ENCODE measurements at places on chromosomes 2 and 18.

DNA sequence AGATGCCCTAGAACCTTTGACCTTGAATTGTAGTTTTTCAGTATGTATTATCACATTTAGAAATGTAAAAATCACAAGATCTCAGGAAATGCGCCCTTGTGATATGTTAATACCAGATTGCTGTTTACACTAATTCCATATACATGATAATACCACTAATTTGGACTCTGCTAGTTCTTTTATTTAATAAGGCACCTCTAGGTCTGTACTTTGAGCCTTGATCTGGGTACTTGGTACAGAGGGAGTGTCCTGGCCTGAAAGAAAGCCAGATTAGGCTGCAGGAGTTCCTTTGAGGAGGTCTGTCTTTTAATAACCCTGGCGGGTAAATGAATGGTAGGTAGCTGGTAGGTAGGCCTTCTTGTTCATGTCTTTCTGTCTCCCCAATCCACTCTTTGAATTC is 26.3 kb downstream of the PLEKHA3 start:
- no peak for DNase-seq

GRCh38 chr18:30280861-30281470 is 761.6 kb downstream of the DSC3 start:
- peak; percentile 60 for DNase-seq

DNA sequence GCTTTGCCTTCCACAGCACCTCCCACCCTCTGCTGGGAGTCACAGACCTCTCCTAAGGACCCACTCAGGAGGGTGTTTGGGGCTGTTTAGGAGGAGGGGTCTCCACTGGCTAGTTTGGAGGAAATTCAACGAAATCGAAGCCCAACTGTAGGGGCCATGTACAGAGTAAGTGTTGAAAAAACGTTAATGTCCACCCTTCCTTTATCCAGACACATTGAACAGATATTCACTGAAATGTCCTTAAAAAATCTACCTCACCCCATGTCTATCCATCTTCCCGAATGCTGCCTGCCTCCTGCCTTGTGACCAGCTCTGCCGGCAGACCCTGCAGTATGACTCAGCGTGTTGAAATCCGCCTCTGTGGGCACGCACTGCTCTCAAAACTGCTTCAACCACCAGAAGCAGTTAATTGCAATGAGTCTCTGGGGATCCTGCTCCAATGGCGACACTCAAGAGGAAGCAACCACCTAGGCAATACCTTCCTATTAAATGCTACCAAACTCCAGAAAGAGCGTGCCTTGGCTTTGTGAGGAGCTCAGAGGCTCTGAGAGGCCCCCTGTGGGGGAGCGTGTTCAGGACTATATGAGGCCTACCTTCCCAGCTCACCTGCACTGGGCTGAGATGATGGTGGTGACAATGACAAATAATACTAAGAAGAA is 61.4 kb upstream of the RTN4 start:
- peak; percentile 95 for DNase-seq

GRCh38 chr18:10523544-10523943 is 2.3 kb upstream of the NAPG start:
- DNase-seq, result no peak

- DNase-seq, result peak; percentile 63
These were observed 41.9 kb downstream of the TAF1B start for GRCh38 chr2:9885036-9885684.

- no peak for DNase-seq
These were observed 88.6 kb downstream of the AAK1 start for GRCh38 chr2:69554981-69555380.

- no peak for DNase-seq
These were observed 22.4 kb upstream of the REV1 start for GRCh38 chr2:99512181-99512591.

- no peak for DNase-seq
These were observed 68.0 kb downstream of the MAPK4 start for GRCh38 chr18:50627594-50628532.

DNA sequence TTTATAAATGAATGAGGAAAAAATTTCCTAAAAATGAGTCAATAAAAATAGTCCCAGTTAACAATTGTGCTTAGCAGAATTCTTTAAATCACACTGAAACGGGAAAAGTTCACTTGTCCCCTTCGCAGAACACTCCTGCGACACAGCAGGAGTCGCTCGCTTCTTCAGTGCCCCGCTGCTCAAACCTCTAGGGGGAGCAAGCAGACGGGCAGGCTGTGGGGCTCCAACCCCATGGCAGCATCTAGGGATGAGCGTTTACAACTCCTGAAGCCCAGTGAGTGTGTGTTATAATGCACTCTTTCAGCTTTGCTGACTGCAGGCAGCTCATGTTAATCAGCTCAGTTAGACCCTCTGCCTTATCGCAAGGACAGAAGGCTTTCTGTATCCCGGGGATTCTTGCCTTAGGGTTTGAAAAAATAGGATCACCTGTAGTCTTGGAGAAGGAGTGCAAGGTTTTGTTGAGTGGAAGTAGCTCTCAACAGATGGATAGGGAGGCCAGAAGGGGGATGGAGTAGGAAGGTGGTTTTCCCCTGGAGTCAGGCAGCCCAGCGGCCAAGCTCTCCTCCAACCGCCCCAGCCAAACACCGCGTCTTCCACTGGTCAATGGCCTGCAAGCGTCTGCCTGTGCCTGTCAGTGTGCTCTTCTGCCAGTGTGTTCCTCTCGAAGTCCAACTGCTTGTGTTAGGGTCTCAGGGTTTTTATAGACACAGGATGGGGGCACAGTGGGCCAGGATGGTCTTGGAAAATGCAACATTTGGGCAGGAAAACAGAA is 1977.7 kb upstream of the LRRTM1 start:
- DNase-seq, result no peak

DNA sequence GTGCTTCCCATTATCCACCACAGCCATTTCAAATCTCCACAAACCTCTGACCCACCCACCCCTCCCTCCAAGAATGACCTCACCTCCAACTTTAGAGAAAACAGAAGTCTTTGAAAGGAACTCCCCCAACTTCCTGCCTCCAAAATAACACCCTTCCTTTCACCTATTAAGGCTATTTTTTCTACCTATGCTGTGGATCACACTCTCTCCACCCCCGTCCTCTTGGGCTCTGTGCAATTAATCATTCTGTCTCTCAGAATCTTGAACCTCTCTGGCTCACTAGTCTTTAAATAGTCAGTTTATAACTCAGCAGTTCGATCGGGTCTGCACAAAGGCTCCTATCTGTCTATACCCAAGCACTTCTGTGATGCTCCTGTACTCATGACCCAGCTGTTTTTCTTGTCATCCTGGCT is 37.3 kb upstream of the XPO1 start:
- DNase-seq, result no peak

All from fibroblast of mammary gland (primary cell).